ENCODE measurements at places on chromosomes 16 and 17.

DNA sequence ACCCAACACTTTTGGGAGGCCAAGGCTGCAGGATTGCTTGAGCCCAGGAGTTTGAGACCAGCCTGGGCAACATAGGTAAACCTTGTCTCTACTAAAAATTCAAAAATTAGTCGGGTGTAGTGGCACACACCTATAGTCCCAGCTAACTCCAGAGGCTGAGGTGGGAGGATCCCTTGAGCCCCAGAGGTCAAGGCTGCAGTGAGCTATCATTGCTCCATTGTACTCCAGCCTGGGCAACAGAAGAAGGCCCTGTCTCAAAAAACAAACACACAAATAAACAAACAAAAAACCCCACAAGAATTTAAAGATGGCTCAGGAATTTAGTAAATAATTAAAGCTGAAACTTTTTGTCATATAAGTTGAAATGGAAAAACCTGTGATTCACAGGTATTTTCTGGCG lies 2.3 kb upstream of the TMEM170A start:
- DNase-seq = no peak

DNA sequence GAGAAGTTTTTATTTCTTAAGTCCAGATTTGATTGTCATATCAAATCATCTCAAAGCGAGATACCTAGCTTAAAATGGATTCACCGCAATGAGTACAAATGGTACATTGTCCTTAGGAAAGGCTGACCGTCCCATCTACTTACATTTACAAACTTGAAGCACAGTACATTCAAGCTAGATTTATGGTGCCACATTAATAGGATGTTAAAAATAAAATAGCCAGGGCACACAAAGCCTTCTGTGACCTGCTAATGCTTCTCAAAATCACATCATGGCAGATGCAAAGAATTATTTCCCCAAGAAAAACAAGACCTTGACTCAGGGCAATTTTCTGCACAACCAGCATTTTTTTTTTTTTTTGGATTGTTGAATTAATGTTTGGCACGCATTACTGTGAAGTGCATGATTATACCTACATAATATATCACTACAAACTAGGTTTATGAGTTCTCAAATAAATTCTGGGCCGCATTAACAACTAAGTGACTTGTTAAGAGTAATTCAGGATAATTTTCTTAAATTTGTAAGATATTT lies 25.3 kb downstream of the CACNG1 start:
- no peak for DNase-seq

DNA sequence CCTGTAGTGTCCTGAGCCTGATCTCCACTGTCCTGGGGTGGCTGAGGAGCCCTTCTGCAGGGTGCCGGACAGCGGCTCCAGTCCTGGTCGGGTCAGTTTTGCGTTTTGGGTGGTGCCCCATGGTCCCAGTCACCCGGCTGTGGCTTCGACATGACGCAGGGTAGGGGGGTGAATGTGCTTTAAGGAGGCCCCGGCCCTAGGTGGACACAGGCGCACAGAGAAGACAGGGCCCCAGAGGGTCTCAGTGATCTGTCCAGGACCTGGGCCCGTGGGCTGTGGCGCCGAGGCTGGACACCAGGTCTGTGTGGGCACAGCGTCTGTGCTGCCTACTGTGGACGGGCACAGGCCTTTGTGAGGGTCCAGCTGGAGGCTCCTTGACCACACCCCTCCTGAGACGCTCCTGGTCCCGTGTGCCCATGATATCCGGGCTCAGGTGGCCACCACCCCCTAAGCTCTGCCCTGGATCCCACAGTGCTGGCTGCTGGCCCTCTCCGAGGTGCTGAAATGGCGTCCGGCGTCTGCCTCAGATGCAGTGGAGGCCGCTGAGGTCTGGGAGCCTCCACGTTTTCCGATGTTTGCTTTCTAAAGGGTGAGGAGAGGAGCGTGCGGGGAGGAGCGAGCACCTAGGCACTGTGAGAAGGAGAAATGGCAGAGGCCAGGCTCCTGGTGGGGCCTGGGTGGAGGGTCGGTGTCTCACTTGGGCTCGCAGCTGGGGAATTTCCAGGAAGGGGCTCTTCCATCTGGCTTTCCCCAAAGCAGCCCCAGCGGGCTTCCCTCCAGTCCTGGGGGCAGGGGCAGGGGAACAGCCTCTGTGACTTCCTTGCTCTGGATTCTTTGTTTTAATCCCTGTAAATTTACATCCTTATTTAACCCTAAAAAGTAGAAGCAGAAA lies 56.1 kb upstream of the ACSF3 start:
- no peak for DNase-seq

DNA sequence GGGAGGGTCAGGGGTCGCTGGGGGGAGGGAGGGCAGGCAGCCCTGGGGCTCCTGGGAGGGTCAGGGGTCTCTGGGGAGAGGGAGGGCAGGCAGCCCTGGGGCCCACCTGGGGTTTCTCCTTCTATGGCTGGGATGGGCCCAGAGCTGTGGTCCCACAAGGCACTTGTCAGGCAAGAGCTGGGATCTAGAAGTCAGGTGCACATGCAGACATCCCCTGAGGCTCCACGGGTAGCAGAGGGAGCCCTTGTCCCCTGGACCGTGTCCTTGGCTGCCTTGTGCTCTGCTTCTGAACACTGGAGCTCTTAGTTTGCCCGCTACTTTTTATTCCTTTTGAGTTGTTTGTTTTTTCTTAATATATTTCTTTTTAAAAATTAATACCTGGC lies 1.8 kb downstream of the TUBB3 start:
- no peak for DNase-seq

GRCh38 chr16:78081341-78081740 lies 18.1 kb upstream of the WWOX start:
- no peak for DNase-seq

DNA sequence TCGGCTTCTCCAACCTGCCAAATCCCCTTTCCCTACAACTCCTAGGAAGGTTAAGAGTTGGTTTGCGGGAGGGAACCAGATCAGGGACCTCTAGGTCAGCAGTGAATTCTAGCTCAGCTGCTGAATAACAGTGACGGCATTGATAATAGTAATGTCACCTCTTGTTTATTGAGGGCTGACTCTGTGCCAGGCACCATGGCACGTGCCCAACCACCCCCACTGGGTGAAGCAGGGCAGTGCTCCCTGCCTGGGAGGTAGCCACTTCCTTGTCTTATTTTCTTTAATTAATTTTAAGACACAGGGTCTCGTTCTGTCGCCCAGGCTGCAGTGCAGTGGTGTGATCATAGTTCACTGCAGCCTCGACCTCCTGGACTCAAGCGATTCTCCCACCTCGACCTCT lies 5.5 kb upstream of the PPL start:
- DNase-seq = no peak

- no peak for DNase-seq
Measured at GRCh38 chr16:27847030-27847550, 216.4 kb downstream of the GSG1L start.

DNA sequence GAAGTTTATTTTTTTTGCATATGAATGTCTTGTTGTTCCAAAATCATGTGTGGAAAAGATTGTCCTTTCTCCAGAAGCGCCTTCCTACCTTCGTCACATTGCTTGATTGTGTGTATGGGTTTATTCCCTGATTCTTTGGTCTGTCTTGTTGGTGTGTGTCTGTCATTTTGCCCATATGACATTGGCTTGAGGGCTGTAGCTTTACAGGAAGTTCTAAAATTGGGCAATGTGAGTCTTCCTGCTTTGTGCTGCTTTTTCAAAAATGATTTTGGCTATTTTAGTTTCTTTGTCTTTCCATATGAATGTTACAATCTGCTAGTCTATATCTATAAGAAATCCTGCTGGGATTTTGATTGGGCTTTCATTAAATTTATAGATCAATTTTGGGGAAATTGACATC lies 217.2 kb downstream of the SNX29 start:
- no peak for DNase-seq

- peak; percentile 64 for DNase-seq
Measured at GRCh38 chr17:76240461-76241203, at the start of gene RNF157. RNF157 (minus strand) TSS chr17:76240493; CDS start chr17:76240240, 253 bp downstream.

GRCh38 chr17:57004944-57005579 lies 27.1 kb downstream of the SCPEP1 start:
- DNase-seq = no peak

GRCh38 chr16:54746596-54746995 lies 184.1 kb upstream of the IRX5 start:
- DNase-seq = no peak

GRCh38 chr17:64520359-64520758 lies 13.6 kb downstream of the CEP95 start:
- DNase-seq = no peak

DNA sequence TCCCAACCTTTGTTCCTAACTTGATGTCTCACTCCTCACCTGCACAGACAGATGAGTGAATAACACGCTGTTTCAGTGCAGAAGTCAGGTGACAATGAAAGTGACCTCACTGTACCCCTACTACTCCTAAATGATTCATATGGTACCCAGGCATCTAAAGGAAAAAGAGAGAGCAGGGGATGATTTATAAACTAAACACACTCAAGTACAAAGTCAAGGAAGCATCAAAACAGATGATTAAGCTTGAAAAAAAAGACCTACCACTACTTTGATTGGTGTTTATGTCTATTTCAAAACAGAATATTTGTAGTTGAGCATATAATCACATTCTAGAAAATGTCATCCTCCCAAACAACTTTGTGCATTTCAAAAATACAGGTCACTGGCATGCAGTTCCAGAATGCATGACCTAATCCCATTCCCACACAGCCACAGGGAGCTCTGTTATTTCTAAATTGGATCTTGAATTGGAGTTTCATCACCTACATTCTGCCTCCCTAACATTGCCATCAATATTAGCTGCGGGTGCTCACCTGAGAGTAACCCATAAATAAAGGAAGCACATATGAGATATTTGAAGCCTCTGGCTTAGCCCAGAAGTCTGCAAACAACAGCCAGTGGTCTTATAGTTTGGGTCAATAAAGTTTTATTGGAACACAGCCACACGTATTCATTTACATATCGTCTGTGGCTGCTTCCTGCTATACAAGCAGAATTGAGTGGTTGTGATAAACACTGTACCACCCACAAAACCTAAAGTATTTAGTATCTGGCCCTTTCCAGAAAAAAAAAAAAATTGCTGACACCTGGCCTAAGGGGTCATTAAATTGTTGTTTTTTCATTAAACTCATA lies 14.0 kb downstream of the HS3ST3A1 start:
- DNase-seq = no peak
